ENCODE measurements at places on chromosomes 11 and 22.

DNA sequence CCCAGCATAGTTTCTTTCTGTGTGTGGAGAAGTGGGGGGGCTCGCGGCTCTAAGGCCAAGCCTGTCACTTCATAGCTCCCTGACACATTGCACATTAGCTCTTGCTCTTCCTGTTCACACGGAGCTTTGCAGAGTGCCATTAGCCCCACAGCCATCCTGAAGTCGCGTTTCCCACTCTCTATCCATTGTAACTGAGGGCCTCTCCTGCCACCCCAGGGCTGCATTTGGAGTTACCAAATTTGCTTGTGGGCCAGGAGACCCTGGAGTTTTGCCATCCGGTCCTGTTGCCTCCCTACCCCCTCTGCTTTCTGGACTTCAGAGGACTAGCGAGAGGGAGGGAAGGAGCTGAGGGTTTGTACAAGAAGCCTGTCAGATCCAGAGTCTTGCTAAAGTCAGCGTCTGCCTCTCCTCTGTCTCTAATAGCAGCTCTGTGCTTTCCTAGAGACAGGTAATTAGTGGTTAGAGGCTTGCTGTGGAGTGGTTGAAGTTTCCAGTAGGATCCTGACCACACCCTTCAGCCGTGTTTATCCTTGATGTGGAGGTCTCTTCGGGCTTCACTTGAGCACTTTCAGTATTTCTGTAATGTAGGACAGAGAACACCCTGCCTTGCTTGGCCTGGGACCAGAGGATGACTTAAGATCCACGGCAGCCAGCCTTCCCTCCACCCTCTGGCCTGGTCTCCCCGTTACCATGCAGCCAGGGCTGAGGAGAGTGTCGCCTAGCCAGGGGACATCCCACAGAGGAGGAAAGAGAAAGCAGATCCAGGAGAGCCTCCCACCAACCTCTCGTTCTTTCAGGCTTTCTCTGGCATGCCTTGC is 14.1 kb downstream of the DCPS start:
- H3K4me1 ChIP-seq = peaks cover 6% of the 10 kb centered on the region
- no peaks in the 10 kb centered on the region for H3K36me3 ChIP-seq
- no peaks in the 10 kb centered on the region for H3K27me3 ChIP-seq
- no peak overlapping the region for H3K27ac ChIP-seq

DNA sequence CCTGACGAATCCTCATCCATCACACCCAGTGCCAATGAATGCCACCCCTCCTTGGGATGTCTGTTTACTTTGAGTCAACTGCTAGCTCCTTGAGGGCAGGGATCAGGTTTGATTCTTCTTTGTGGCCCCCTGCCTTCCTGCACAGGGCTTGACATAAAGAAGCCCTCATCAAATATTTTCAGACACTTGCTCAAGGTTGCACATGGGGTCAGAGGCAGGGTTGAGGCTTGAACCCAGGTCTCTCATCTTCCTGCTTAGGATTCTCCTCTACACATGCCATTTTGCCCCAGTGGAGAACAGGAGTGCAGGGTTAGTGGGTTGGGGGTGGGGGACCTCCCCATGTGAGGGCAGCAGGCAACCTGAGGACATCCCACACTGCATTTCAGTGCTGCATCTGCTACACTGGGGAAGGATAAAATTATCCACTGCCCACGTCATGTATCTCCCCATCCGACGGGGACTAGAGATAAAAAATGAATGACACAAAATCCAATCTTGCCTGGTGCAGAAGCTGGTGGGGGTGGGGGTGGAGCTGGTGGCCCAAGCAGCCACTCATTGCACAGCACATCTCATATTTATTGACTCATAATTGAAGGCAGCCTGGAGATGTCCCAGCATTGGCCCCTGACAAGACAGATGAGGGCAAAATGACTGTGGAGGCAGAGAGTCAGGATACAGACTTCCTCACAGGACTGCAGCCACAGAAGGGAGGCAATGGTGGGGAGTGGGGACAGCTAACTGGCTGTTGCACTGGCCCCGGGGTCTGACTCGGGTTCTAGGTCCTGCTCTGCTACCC is 41.3 kb downstream of the NEU3 start:
- peaks cover 11% of the 10 kb centered on the region for H3K4me1 ChIP-seq
- H3K27ac ChIP-seq = no peak overlapping the region
- no peaks in the 10 kb centered on the region for H3K36me3 ChIP-seq
- H3K4me3 ChIP-seq = no peak overlapping the region

DNA sequence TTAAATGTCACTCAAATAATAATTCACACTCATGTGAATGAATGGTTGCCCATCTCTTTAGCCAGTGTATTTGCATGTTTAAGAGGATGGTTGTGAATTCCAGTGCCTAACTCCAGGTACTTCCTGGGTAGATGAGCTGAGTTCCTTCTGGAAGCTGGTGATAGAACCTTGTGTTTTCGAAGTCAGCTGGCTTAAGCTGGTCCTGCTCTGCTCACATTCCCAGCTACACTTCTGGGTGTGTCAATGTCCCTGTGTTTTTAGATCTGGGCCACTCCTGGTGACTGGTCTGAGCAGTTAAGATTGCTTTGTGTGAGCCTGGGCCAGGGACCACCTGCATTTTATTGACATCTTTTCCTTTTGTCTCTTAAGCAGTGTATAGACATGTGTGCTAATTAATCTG is 10.6 kb downstream of the TEAD1 start:
- peak overlapping the region; percentile 3 for H3K27ac ChIP-seq
- no peaks in the 10 kb centered on the region for H3K36me3 ChIP-seq
- no peaks in the 10 kb centered on the region for H3K27me3 ChIP-seq
- no peak overlapping the region for H3K4me3 ChIP-seq
- no peak for DNase-seq

DNA sequence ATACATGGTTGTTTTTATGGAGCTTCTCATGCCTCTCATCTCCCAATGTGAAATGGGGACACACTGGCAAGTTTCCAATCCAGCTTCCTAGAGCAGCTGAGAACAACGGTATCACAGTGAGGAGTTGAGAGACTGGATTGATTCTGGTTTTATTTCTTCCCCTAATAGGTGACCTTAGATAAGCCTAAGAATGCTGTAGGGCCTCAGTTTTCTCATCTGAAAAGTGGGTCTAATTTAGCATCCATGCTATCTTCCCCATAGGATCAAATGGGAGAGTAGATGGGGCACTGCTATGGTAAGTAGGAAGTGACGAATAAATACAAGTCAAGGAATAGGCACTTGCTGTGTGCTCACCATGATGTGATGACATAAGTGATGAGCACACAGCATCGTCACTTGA is 61.1 kb upstream of the PHOX2A start:
- H3K27ac ChIP-seq = no peak overlapping the region
- H3K4me3 ChIP-seq = no peak overlapping the region
- H3K27me3 ChIP-seq = no peaks in the 10 kb centered on the region
- H3K36me3 ChIP-seq = peaks cover 5% of the 10 kb centered on the region
- no peaks in the 10 kb centered on the region for H3K4me1 ChIP-seq

DNA sequence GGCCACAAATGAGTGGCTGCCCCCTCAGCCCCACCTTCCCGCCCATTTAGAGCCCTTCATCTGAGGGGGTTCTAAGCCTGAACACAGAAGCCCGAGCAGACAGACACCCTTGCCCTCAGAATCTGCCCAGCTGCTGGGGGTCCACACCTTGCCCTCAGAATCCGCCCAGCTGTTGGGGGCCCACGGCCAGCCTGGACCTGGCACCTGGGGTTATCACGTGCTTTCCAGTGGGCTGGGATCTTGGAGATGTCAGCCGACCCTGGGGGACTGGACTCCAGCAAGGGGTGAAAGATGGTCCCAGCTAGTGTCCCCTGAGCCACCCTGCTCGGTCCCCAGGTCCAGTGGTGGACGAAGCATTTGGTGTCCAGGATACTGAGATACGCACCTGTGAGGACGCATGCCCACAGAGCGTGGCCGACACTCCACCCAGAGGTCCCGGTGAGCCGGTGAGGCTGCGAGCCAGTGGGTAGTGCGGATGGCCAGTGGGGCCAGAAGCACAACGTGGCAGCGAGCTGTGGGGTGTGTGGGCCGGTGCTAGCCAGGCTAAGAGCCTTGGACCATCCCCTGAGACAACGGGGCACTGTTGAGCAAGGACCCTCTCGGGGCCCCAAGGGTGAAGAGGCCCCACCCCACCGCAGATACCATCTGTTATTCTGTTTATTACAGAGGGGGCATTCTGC is 3.1 kb upstream of the CTSD start:
- H3K4me1 ChIP-seq = peaks cover 22% of the 10 kb centered on the region
- no peak overlapping the region for H3K4me3 ChIP-seq
- H3K36me3 ChIP-seq = no peaks in the 10 kb centered on the region
- DNase-seq = no peak
